ENCODE measurements at places on chromosomes 7 and 10.

DNA sequence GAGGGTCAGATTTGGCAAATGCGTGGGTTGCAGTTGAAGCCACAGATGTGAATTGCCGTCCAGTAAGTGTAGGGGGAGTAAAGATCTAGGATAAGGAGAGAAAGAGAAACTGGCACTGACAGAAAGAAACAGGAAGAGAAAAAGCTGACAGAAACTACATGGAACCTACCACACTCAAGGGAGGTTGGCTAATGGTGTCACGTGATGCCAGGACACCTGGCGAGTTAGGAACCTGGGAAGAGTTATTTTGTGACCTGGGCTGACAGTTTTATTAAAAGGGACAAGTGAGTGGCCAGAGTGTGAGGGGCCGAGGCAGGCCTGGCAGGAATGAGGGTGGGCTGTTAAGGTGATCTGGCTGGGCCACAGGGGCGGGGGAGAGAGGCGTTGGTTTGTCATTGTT, 188.7 kb downstream of the ADARB2 start:
- DNase-seq = no peak

DNA sequence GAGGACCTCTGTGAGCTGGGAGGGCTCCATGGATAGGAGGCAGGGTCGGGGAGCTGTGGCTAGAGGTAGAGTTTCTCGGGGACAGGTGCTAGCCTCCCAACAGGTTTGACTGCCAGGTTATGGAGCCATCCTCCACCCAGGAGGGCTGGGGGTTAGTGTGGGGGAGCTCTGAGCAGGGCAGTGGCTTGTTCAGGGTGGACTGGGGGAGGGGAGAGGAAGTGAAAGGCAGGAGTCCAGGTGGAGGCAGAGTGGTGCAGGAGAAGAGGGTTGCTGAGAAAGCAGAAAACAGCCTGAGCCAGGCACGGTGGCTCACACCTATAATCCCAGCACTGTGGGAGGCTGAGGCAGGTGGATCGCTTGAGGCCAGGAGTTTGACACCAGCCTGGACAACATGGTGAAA, 40.5 kb upstream of the HSPB1 start:
- DNase-seq = no peak

DNA sequence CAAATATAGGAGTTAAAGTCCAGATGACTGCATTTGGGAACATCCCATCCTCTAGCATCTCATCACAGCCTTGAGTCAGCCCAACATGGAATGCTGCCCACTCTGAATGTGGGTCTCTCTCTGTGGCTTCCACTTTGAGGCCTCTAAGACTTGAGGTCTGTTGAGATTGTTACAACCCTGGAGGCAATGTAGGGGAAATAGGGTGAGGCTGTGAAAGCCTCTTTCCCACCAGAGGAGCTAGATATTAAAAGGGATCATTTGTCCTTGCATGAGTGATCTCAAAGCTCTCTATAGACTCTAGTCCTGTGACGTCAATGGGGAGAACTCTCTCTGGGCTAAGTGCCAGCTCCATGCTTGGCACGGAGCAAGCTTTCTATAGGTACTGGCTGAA, 6.4 kb upstream of the GOLGA7B start:
- no peak for DNase-seq

- DNase-seq = no peak
Measured at GRCh38 chr7:127873151-127873550, 158.1 kb downstream of the LRRC4 start.

DNA sequence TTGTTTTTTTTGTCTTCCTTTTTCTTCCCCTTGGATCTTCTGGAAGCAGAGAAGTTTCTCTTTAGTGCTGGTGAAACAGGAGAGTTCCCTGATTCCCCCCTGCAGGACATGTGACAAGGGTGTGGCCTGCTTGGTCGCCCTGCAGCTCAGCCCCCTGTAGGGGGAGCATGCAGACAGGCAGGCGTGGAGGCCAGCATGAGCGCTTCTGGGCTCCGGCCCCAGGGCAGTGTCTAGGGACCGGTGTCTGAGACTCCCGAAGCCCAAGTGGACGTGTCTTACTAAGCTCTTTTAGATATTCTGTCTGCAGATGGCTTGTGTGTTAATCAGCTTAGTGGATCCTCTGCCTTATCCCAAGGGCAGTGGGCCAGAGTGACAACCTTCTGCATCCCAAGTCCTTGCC, 26.1 kb downstream of the PRSS58 start:
- no peak for DNase-seq

- no peak for DNase-seq
Measured at GRCh38 chr10:65350611-65351010, 1575.2 kb upstream of the LRRTM3 start.

DNA sequence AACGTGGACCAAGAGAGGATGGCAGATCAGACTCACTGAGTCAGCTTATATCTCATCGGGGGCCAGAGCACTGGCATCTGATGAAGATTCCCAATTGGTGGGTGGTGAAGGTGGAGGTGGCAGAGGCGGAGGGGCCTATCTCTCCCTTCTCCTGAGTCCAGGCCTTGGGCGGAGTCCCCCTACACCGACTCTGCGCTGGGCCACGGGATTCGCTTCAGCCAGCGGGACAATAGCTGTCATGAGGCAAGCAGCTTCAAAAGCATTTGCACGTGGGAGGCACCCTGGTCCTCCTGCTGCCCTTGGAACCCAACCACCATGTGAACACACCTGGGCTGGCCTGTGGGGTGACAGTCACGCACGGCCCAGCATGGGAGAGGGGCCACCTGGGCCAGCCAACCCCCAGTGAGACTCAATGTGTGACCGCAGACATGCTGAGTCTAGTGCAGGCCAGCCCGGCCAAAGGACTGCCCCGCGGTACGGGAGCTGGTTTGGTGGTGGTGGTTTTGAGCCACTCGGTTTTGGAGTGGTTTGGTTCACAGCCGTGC, 466.8 kb upstream of the FOXK1 start:
- DNase-seq = no peak

- DNase-seq = no peak
Measured at GRCh38 chr7:69613846-69614245, 15.6 kb downstream of the AUTS2 start.

GRCh38 chr7:18903695-18904094, 213.7 kb downstream of the TWIST1 start:
- no peak for DNase-seq

DNA sequence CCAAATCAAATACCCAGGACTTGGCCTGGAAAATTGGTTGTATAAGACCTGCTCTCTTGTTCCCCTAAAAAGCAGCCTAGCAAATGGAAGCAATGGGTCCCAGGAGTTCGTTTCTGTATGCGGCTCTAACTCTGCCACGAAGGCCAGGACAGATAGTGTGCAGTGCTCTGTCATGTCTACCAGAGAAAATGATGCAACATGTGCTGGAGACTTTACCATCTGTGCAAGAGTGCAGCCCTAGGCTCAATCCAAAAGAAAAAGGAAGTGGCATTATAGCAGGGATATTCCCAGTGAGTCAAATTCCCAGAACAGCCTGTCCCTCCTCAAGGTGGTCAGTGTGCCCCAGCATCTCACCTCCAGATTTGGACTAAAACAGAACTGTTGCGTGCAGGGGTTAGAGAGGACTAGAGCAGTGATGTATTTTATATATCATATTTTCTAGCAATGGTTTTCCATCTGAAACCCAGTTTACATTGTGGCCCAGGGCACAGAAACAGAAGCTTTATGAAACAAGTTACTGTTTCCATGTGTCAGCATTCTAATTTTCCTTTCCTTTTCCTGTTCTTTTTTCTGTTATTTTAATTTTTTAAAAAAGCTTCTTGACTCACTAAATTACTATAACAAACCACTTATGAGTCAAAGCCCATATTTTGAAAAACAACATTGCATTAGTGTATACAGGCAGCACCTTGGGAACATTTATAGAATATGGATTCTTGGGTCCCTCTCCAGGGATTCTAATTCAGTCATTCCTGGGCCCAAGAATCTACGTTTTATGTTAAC, 311.2 kb downstream of the RNLS start:
- DNase-seq = no peak

GRCh38 chr7:28575241-28575643, 162.9 kb downstream of the CREB5 start:
- DNase-seq = no peak

GRCh38 chr10:62959553-62959952, 143.4 kb upstream of the EGR2 start:
- DNase-seq = no peak

GRCh38 chr10:47079204-47079580, 168.0 kb downstream of the PTPN20 start:
- DNase-seq = no peak

GRCh38 chr7:93008833-93009232, 108.9 kb downstream of the SAMD9 start:
- no peak for DNase-seq

GRCh38 chr10:59781511-59781910, 28.3 kb upstream of the MRLN start:
- DNase-seq = no peak

DNA sequence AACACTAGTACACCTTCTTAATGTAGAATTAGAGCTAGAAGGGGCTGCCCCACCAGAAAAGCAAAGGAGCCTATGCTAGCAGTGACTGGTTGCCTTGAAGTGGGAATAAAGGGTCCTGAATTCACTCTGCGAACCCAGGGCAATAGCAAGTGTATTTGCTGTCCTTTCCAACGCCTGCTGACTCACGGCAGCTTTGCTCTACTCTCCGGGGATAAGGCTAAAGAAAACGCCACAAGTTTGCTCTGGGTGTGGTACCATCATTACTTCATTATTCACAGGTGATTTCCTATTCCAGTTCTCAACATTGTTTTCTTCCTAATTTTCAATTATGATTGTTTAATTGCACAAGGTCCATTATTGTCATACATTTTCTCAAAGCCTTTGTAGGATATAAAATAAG, 220.5 kb upstream of the AOAH start:
- DNase-seq = no peak

- DNase-seq = no peak
Measured at GRCh38 chr10:7956508-7956907, 98.0 kb upstream of the GATA3 start.

- peak; percentile 70 for DNase-seq
Measured at GRCh38 chr7:2641406-2642393, 9.9 kb downstream of the TTYH3 start.

DNA sequence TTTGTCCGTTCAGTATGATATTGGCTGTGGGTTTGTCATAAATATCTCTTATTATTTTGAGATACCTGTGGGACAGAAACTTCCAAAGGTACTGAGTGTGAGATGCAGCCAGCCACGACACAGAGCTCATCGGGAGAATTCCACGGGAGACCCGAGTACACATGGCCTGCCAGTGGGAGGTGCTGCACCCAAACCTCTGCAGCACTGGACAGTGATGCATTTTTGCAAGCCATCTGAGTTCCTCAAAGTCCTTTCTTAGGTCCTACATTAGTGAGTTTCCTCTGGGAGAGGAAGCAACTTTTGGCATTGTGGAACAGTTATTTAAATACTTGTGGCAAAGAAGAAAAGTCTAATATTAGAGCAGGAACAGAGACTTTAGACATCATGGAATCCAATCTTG, 77.5 kb downstream of the ARID5B start:
- no peak for DNase-seq

DNA sequence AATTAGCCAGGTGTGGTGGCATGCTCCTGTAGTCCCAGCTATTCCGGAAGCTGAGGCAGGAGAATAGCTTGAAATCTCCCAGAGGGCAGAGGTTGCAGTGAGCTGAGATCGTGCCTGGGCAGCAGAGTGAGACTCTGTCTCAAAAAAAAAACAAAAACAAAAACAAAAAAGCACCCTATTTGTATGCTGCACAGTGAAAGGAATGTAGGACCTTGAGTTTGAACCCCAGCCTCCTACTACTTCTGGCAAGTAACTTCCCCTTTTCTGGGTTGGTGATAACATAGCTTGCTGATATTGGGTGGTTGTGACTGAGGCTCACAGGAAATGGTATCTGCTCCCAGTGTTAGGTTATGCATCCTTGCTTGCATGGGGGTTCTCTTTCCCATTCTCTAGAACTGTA, 205.3 kb downstream of the BUB3 start:
- DNase-seq = no peak

GRCh38 chr10:121580276-121581116, 17.7 kb downstream of the FGFR2 start:
- no peak for DNase-seq

DNA sequence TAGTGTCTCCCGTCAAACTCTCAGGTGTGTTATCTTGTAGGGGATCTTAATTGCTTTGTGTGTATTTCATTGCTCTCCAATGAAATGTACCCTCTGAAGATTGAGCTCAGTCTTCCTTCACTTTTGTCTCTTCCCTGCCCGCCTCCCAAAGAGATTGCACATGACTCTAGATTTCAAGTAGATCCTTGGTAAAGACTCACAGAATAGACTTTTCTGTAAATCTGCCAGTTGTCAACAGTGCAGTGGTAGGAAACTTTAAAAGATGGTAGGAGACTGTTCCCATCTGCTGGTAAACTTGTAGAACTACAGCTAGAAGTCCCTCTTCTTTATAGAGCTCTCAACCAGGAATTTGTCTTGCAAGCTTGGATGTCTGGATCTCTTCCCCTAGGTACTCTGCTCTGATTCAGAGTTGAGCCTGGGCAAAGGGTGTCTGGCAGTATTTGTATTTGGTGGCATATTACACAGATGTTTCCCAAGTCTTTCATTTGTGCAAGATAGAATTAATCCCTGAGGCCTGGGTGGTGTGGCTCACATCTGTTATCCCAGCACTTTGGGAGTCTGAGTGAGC, 9.6 kb downstream of the CCL26 start:
- no peak for DNase-seq

GRCh38 chr10:102859911-102860310, 5.9 kb downstream of the BORCS7 start:
- no peak for DNase-seq

DNA sequence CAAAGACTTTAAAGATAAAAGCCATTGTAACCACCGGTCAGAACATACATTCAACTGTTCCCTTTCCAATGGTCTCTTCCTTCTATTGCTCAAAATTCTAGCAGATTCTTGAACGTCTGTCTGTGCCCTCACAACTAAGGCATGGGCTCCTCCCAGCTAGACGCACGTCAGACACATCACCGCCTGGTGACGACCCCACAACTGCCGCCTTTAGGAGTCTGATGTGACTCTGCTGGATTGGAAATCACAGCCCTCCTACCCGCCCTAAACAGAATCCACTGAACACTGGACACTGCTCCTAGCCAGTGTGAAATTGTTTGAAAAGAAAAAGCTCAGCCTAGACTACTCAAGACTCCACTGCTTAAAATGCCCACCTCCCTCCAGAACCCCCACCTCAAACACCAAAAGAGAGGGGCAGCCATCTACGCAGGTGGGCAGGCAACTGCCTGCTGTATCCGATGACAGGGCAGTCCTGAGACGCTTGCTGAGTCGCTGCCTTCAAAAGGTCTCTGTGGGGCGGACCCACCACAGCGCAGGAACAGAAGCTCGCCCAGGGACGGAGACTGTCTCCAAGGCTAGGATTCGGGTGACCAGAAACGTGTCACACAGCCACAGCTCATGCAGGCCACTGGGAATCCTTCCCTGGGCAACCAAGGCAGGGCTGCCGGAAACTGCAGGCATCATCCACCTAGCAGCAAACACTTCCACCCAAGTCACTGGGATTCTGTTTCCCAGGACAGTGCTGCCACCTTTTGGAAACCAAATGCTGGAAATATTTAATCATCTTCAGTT, 34.7 kb downstream of the GSDME start:
- no peak for DNase-seq
